ENCODE measurements at places on chromosomes 12 and 14.
A peak's percentile ranks its signal among the peaks of the same experiment; 100 is the strongest.

DNA sequence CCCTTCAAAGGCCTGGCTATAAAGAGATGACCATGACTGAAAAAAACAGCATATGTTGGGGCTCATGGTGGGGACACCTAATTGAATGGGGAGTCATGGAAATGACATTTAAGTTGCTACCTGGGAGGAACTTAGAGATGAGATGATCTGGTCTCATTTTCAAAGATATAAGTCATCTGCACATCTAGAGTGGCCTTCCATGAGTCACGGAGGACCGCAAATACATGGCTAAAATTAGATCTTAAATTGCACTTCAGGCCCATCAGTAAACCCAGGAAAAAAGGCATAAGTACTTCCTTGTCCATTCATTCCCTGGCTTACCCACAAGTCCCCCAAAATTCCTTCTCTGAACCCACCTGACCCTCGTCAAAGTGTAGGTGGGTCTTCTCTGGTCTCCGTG lies 53.4 kb downstream of the SPTB start:
- no peak for DNase-seq

DNA sequence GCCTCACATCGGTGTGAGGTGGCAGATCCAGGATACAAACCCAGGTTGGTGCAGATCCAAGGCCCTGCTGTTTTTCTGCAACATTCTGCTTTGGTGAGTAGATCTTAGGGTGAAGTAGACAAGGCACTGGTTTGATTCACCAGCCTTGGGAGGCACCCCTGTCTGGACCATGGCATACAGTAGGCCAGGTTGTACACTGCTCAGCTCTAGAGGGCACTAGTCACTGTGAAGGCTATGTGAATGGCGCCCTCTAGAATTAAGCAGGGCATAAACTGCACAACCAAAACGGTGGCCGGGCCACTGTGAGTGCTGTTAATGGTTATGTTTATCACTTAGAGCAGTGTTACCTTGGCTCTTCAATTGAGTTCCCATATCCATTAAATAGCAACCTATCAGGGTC lies 280.6 kb upstream of the PWP1 start:
- DNase-seq = peak; percentile 54

GRCh38 chr14:105481886-105482457 lies 4.7 kb upstream of the CRIP1 start:
- peak; percentile 93 for DNase-seq

GRCh38 chr12:101647711-101648110 lies 49.7 kb upstream of the CHPT1 start:
- no peak for DNase-seq

DNA sequence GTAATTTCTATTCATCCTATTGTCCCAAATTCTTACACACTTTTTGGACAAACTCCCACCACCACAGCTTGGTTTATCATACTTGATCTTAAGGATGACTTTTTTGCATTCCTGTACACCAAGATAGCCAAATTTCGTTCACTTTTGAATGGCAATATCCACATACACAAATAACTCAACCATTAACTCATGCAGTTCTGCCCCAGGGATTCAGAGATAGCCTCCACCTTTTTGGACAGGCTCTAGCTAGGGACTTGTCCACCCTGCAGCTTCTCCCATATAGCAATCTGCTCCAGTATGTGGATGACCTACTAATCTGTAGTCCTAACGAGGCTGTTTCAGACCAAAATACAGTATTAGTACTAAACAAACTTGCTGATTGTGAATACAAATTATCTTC lies 32.7 kb upstream of the OXA1L start:
- no peak for DNase-seq

- DNase-seq = no peak
Measured at GRCh38 chr12:79964100-79964627, 29.3 kb upstream of the PPP1R12A start.

DNA sequence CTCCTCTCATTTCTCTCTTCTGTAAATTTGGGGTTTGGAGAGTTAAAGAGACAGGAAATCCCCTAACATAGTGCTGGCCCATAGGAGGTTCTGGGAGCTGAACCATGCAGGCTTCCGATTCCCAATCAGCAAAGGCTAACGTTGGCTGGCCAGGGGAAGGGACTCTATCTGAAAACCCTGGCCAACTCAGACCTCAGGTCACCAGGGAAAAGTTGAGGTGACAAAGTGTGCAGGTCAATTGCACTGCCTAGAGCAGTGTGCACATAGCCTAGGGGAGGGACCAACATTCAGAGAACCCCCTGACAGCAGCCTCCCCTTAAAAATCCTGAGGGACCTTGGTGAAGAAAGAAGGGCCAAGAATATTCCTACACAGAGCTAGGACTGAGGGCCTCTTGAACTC lies 38.9 kb downstream of the TTC7B start:
- no peak for DNase-seq

DNA sequence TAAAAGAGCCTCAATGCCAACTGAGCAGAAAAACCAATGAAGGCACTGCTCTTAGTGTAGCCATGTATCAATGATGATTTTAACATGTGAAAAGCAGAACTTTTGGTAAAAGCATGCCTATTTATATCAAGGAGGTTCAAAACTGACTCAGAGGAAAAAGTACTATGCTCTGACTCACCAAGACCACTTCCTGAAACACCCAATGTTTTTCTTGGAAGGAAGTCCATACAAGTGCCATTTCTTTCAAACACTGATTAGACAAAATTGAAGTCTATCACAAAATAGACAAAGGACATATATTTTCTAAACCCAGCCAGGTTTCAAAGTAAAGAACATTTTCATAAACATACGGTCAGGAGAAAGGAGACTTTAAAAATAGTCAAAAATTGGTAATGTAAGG lies 88.6 kb downstream of the EPS8 start:
- no peak for DNase-seq

DNA sequence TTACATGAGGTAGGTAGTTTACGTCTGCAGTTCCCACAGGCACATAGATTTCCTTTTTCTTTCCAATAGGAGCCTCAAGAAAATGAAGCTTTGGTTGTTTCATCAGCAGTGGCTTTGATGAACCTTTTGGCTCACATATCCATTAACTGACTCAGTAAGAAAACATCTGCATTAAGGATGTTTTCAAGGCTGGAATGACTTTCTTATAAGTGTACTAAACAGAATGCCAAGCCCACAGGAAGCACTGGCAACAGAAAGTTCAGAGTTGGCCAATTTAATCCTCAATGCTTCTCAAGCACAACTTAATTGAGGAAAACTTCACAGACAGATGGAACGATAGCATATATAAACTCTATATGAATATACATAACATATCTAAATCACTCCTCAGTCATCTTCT lies 63.5 kb downstream of the ST8SIA1 start:
- DNase-seq = no peak

- no peak for DNase-seq
Measured at GRCh38 chr14:92348154-92348553, 25.2 kb downstream of the SLC24A4 start.

- DNase-seq = no peak
Measured at GRCh38 chr12:79058342-79058741, 193.8 kb downstream of the SYT1 start.

GRCh38 chr14:87430214-87430613 lies 562.8 kb downstream of the GALC start:
- no peak for DNase-seq

DNA sequence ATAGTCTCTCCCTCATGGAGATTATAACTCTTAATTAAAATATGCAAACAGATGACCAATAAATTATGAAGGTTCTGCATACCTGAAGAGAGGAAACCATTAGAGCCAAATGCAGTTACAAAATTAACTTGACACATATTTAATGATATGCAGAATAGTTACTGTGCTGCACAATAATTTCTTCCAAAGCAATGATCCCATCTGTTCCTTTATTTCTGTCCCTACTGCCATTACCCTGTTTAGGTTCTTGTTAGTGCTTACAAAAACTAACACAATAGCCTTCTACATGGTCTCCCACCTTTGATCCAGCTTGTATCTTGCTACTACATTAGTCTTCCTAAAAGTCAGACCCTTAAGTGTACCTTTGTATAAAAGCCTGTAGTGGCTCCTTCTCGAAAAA lies 411.1 kb downstream of the APAF1 start:
- no peak for DNase-seq

GRCh38 chr14:98171654-98172053 lies 1100.3 kb downstream of the BCL11B start:
- no peak for DNase-seq

DNA sequence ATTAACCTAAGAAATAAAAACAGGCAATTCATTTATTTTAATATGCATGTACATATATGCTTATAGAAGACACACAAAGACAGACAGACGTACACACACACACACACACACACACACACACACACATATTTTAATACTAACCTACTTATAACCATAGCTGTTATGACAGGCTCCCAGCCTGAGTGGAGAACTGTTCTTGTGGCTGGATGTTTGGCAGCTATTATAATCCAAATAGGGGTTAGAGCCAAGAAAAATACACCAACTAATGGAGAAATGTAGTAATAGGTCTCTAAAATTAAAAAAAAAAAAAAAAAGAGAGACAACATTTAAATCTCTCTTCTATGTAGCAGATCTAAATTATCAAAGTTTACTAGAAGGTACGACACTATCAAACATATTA lies 91.8 kb downstream of the SLC41A2 start:
- no peak for DNase-seq

DNA sequence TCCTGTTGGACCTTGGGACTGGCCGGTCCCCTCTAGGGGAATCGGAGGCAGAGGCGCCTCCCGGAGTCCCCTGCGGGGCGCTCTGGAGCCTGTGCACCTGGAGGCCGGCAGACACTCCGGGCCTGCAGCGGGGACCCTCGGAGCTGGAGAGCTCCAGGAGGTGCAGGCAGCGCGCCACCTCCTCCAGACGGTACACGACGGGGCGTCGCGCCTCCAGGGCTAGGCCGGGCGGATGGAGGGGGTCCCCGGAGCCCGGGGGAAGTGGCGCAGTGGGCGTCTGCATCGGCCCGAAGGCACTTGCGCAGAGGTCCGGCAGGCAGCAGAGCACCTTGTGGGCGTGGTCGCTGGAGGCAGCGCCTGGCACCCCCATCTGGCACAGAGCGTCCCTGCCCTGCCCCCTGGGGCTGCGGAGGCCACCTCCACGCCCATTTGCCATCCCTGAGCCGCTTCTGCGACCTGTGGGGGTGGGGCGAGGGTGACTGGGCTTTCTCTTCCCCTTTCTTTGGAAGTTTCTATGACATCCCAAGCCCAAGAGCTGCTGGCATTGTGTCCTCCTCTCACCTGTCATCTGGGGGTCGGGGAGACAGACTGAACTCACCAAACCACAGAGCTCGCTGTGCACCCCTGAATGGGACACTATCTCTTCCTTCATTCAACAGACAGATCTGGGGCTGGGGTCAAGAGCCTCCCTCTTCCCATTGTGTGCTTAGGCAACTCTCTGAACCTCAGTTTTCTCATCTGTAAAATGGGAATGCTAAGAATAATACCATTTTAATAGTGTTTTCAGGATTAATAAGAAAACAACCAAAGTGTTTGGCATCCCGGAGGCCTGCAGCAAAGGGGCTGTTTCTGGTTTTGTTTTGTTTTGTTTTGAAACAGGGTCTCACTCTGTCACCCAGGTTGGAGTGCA lies 37.5 kb upstream of the CORO1C start:
- DNase-seq = peak; percentile 70

- DNase-seq = no peak
Measured at GRCh38 chr12:131093604-131093955, 139.9 kb downstream of the ADGRD1 start.

DNA sequence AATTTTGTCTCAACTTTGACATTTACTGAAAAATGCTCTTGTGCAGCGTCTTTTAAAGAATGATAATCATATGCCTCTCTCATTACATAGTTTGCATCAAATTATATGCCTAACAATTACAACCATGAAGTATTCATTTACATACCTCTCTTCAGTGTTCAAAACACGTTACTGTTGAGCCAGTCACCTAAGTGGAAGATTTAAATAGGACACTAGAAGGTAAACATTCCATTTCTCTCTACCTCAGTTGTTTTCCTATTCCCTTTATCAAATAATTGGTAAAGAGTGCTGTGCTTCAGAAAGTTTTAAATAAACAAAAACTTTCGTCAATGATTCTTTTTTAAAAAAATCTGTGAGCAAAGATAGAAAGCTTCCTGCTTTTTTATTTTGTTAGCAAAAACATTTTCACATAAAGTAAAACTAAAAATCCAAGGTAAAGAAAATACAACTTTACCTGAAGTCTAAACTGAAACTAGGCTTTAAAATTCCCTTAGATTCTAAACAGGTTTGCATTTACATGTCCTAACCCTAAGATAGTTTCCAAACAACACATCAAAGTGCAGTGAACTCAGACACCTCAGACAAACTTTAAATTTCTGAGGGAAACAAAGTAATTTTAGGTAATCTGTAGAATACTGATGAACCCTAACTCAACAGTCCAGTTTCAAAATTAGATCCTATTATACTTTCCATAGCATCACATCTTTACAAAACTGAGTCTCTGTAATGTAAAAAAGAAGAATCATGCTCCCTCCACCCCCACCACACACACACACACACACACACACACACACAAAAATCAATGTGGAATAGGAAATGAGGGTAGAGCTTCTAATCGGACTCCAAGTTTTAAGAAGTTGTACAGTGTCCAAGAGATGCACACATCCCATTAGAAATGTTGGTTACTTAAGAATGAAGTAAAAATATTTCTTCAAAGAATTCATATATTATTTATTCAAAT lies 46.2 kb downstream of the PAWR start:
- no peak for DNase-seq

GRCh38 chr14:34051966-34052657 lies 101.2 kb upstream of the EGLN3 start:
- DNase-seq = no peak
